GM12864 (cell line): ENCODE measurements at places on chromosomes 13 and 19.

GRCh38 chr13:103431856-103432255 lies 365.6 kb upstream of the SLC10A2 start:
- no peak for DNase-seq

GRCh38 chr13:85725433-85725832 lies 73.8 kb downstream of the SLITRK6 start:
- DNase-seq, result no peak

- DNase-seq, result no peak
Measured at GRCh38 chr13:81670048-81670447, 1329.1 kb upstream of the SPRY2 start.

- DNase-seq, result no peak
Measured at GRCh38 chr19:15812060-15812722, 3.3 kb downstream of the OR10H1 start.

- no peak for DNase-seq
Measured at GRCh38 chr13:98452851-98453843, 123.8 kb downstream of the STK24 start.

- DNase-seq, result no peak
Measured at GRCh38 chr13:40362502-40362901, 303.9 kb downstream of the FOXO1 start.

DNA sequence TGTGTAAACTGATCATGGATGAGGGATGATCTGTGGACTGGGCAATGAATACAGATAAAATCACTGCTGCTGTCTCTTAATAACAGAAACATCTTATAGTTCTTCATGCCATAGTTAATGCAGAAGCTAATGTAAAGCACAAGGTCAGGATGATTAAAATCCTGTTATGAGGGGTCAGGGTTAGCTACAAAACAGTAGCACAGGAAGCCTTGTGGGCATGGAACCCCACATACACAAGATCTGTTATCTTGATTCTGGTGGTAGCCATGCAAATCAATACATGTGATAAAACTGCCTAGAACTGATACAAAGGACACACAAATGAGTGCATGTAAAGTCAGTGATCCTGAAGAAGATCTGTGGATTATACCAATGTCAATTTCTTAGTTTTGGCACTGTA lies 96.4 kb downstream of the KLF12 start:
- DNase-seq, result no peak
